SK-N-SH (cell line): ENCODE measurements at places on chromosomes 3 and 15.

GRCh38 chr3:129695230-129695629 is 88.8 kb upstream of the PLXND1 start:
- DNase-seq: no peak

DNA sequence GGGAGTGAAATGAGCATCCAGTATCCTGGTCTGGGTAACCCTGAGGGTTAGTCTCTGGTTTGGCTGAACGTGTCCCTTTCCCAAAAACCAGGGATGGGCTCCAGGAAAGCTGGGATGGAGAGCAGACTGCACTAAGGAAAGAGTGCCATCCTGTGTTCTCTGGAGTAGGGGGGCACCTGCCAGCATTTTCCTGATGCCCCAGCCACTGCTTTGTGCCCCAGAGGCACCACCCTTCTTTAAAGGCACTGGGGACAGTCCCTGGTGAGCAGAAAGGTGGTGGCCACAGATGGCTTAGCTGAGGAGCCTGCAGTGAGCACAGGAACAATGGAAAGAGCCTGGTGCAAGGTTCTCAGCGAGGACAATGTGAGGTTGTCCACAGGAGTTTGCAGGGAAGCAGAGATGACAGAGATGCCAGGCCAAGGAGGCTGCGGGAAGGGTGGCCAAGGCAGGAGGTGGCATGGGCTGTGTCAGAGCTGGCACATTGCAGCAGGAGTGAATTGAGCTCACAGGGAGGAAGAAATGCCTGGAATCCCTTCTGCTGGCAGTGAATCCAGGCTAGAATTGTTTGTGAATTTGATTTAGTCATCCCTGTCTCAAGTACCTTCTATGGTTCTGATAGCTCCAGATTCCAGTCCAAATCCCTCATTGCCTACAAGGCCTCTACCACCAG is 39.9 kb downstream of the AMOTL2 start:
- DNase-seq: no peak

- peak; percentile 86 for DNase-seq
Measured at GRCh38 chr3:93973131-93974126, at the start of gene PROS1. TSS of gene PROS1 (minus strand) at chr3:93973896. CDS start at chr3:93973749, 147 bp downstream.

- no peak for DNase-seq
Measured at GRCh38 chr3:111749171-111750170, 109.6 kb upstream of the PHLDB2 start.

- DNase-seq: no peak
Measured at GRCh38 chr3:159829056-159829455, 159.6 kb upstream of the IL12A start.

- no peak for DNase-seq
Measured at GRCh38 chr15:62641825-62642224, 400.7 kb upstream of the TPM1 start.

DNA sequence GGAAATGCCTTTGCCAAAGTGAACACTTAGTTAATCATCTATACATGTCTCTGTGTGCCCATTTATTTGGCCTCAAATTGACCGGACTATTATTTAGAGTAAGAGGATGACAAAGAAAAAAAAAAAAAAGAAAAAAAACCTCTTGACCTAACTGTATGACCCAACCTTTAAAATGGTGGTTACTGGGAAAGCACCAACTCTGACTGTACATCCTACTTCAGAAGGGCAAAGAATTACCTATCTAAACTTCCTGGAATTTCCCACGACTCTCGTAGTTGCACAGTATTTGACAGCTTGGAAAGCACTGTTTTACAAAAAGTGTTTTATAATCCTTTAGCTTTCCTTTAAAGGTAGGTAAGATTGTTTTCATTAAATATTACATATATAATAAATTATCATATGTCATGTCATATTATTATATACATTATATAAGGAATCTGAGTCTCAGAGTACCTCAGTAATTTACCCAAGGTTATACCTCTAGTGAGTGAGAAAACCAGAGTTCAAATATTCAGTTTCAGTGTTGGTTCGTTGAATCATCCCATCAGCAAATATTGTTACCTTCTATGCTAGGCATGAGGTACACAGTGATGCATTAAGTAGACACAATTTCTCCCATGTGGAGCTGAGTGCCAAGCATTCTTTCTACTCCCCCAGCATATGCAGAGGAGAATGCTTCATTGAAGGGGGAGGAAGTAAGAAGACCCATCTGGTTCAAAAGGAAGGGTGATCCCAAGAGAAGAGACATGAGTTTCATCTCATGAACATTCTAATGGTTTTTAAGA is 5.0 kb downstream of the BCL2A1 start:
- DNase-seq: no peak

GRCh38 chr3:100329800-100330489 is 4.6 kb upstream of the NIT2 start:
- no peak for DNase-seq

GRCh38 chr3:120092474-120092873 is 1.8 kb downstream of the GSK3B start:
- DNase-seq: no peak

DNA sequence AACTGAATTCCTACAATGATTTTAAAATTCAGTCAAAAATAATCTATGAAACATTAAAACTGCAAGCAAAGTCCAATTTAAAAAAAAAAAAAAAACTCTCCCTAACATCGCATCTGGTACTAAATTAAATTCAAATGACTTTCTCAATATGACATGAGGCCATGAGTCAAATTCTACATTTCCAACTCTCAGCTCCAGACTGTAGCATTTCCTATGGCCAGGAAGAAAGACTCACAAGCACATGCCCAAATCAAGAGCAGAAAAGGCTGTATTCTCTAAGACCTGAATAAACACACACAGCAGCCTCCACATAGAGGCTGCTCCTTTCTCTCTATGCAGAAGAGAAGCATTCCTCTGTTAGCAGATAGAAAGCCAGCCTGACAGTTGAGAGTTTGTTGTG is 729.2 kb downstream of the ROBO1 start:
- DNase-seq: no peak

DNA sequence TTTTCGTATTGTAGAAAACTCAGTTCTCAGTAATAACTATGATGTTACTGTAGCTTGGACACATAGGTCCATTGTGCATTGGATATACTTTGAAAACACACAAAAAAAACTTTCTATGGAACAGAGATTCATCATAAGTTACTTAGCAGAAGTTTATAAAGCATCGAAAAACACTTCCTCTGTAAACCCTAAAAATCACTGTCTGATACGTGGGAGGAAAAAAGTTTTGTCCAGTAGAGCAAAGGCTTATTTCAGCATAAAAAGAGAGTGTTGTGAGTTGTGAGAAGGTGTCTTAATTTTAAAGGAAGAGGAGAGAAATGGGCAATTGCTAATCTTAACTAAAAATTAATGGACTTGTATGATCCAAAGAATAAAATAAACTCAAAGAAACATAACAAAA is 64.8 kb downstream of the OSTN start:
- no peak for DNase-seq

DNA sequence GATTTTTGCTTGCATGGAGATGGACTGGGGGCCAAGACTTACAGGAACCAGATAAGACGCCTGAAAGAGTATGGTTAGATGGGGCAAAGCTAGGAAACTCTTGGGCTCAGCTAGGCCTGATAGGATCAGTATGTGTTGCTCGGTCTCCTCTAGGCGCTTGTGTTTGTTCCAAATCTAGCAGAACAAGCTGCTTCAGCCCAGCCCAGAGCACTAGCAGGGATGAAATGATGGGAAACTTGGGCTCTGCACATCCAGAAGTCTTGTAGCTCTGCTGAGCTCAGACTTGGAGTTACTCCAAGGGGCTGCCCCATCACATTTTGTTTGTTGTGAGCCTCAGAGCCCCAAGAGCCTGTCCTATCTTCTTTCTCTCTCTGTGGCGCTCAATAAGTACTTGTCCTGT is 34.7 kb downstream of the FOXL2 start:
- no peak for DNase-seq
